Stomach (tissue), 19 donors: ENCODE measurements at places on chromosomes 3 and 15. TPM values are rescaled to one million over a fixed set of nuclear protein-coding genes. Genes with fewer than 3 reads are reported as not detected.

DNA sequence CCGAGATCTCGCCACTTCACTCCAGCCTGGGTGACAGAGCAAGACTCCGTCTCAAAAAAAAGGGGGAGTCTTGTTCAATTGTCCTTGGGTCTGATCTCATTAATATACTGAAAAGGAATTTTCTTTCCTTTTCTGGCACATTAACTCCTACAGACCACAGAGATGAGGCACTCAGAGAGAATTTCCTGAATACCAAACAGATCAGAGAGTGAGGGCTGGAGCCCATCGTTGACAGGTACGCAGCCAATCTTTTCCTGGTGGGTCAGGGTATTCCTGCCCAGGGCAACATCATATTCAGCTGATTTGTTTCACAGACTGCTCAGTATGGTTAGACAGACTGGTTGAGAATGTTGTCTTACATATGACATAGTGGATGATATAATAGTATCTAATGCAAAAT is 82.8 kb upstream of the TNFSF10 start:
- no peaks in the 10 kb centered on the region for H3K27me3 ChIP-seq
- DNase-seq = no peak
- H3K4me3 ChIP-seq = no peak overlapping the region
- H3K27ac ChIP-seq = no peak overlapping the region
- H3K36me3 ChIP-seq = no peaks in the 10 kb centered on the region

- peak overlapping the region; percentile 85 for H3K27ac ChIP-seq
- peaks cover 22% of the 10 kb centered on the region for H3K4me1 ChIP-seq
- peak overlapping the region; percentile 53 for H3K4me3 ChIP-seq
Observed at GRCh38 chr3:13419505-13420044, 547 bp downstream of the NUP210 start.

DNA sequence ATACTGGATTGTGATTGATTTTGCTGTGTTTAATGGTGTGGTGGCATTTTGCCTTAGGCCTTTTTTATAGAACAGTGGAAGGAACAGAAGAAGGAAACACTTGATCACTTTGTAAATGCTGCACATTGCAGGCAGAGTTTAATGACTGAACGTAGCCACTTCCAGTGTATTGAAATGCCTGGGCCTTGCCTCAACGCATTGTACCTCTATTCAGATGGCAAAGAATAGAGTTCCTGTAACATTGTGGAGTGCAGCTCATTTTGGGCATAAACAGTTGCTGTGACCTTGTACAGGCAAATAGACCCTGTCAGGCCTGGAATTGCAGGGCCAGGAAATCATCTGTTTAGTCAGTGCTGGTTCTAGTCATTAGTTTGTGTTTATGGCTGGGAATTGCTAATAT is 225.0 kb downstream of the EPHA3 start:
- no peaks in the 10 kb centered on the region for H3K36me3 ChIP-seq
- peak; percentile 4 for DNase-seq
- no peaks in the 10 kb centered on the region for H3K4me1 ChIP-seq

GRCh38 chr3:99945328-99945995 is 127.8 kb downstream of the CMSS1 start:
- peaks cover 20% of the 10 kb centered on the region for H3K4me1 ChIP-seq
- no peak overlapping the region for H3K4me3 ChIP-seq
- peak overlapping the region; percentile 62 for H3K27ac ChIP-seq
- DNase-seq = peak; percentile 80
- H3K36me3 ChIP-seq = no peaks in the 10 kb centered on the region
- H3K27me3 ChIP-seq = no peaks in the 10 kb centered on the region

- H3K27me3 ChIP-seq = no peaks in the 10 kb centered on the region
- H3K4me1 ChIP-seq = no peaks in the 10 kb centered on the region
- H3K27ac ChIP-seq = peak overlapping the region; percentile 45
- no peak overlapping the region for H3K4me3 ChIP-seq
Observed at GRCh38 chr15:39313467-39313866, 267.4 kb upstream of the THBS1 start.

- H3K4me3 ChIP-seq = no peak overlapping the region
- no peaks in the 10 kb centered on the region for H3K36me3 ChIP-seq
- H3K4me1 ChIP-seq = peaks cover 9% of the 10 kb centered on the region
- no peaks in the 10 kb centered on the region for H3K27me3 ChIP-seq
- peak; percentile 54 for DNase-seq
- peak overlapping the region; percentile 90 for H3K27ac ChIP-seq
Observed at GRCh38 chr3:138862531-138862923, 27.8 kb upstream of the PIK3CB start.

DNA sequence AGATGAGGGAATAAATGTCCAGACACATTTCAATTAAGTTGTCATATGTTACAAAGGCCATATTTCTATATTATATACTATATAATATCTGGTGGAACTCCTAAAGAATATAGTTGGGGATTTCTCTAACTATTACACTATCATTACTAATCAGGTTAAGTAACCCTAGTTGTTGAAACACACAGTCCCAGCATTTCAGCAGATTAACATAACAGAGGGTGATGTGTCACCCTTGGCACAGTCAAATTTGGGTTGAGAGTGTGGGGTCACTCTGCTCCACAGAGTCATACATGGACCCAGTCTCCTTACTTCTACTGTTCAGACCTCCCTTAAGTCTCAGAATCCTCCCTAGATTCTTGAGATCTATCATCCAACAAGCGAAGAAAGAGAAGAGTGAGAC is 496.4 kb upstream of the MDFIC2 start:
- no peak overlapping the region for H3K4me3 ChIP-seq
- no peaks in the 10 kb centered on the region for H3K27me3 ChIP-seq
- no peak overlapping the region for H3K27ac ChIP-seq
- no peaks in the 10 kb centered on the region for H3K36me3 ChIP-seq
- DNase-seq = no peak
- H3K4me1 ChIP-seq = no peaks in the 10 kb centered on the region

The GPR27 gene
- total RNA-seq = 2.8 TPM

The ITPR1 gene
- 50.3 TPM for total RNA-seq

The IL17RE gene
- total RNA-seq = 60.1 TPM

The LIPC gene
- total RNA-seq = 0.58 TPM

The GPR160 gene
- 33.0 TPM for total RNA-seq

The LRRC31 gene
- total RNA-seq = 1.8 TPM

The SERPINI2 gene
- total RNA-seq = 1.3 TPM

The ESYT3 gene
- total RNA-seq = not detected

The KPNA4 gene
- total RNA-seq = 23.2 TPM
